Stimulated activated CD4-positive, alpha-beta T cell treated with anti-CD3 and anti-CD28 coated beads, Interleukin-1b, Interleukin-23, amount 100 ng/mL, for 48 hours (primary cell): ENCODE measurements at places on chromosomes 5 and 9.
A peak's percentile ranks its signal among the peaks of the same experiment; 100 is the strongest.

DNA sequence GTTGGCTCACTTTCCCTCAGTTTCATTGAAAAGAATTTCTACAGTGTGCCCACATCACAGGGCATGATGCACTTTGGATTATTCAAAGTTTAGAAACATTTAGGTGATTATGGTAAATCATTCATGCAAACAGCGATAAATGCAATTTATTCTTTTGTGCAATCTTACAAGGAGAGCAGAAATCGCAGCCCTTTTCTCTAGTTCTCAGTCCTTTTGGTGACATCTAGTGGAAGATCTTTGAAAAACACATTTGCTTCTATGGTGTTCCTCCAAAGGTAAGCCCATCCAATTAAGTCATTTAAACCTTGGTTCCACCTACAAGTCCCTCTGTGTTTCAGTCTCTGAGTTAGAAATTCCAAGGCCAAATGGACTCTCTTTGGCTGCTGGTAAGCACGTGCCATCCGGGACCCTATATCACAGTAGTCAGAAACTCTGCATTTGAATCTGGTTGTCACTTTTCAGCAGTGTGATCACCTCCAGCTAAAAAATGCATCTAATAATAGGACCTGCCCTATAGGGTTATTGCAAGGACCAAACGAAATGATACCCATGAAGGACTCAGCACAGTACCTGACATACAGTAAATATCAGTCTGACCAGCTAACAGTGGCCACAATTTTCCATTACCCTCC, 66.4 kb downstream of the MACROH2A1 start:
- DNase-seq: no peak

- DNase-seq: no peak
Observed at GRCh38 chr5:137146402-137146890, 352.7 kb downstream of the SPOCK1 start.

DNA sequence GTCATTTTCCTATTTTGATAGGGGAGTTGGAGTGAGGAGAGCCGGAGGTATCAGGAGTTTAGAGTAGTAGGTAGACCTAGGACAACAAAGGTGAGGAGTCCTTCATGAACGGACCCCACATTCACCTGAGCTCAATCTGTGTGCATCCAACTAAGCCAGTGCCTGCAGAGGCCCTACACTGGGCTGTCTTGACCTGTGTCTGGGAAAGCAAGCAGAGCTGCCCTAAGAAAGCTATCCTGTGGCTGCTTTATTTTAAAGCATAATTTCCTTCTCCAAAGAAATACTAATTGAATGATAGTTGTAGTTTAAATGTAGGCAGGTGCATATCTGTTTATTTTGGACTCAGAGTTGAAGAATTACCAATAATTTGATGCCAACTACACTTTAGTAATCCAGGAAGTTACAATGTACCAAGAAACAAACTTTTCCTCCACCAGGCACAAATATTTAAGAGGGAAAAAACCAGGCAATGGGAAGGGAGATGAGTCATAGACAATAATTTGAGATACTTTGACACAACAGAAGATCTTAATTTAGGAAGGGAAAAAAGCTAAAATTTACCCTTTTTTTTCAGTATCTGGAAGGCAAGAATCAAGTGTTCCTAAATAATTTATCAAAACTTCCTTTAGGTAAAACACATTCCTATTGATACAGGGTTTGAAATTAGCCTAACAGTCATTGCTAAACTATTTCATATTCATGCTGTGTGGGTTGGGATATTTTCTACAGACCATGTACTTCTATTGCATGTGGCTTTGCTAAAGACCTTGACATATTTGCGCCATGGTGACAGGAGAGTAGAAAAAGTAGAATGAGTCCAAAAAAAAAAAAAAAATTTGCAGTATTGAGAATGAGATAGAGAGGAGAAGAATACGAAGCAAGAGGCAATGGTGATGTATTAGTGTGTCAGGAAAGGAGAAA, 376.6 kb upstream of the TUSC1 start:
- DNase-seq: no peak

GRCh38 chr9:137650779-137651178, 32.0 kb downstream of the EHMT1 start:
- DNase-seq: no peak

GRCh38 chr5:100950985-100951384, 47.9 kb upstream of the ST8SIA4 start:
- no peak for DNase-seq

DNA sequence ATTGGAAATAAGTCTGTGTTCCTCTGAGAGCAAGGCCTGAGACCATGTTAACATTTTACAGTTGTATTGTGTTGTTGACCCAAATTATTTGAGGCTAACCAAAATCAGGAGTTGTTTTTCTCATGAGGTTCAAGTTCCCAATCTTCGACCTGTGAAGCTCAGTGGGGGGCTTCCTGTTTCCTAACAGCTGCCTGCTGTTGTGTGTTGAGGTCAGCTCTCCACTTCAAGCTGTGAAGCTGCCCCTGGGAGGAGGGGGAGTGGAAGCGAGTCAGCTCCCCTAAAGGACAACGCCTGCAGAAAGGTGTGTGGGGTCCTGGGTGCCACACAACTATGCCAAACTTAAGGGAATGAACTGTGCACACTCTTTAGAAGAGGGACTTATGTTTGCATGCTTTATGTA, 295.5 kb downstream of the IRX1 start:
- DNase-seq: no peak

- no peak for DNase-seq
Observed at GRCh38 chr5:580436-580835, 31.7 kb upstream of the CEP72 start.

DNA sequence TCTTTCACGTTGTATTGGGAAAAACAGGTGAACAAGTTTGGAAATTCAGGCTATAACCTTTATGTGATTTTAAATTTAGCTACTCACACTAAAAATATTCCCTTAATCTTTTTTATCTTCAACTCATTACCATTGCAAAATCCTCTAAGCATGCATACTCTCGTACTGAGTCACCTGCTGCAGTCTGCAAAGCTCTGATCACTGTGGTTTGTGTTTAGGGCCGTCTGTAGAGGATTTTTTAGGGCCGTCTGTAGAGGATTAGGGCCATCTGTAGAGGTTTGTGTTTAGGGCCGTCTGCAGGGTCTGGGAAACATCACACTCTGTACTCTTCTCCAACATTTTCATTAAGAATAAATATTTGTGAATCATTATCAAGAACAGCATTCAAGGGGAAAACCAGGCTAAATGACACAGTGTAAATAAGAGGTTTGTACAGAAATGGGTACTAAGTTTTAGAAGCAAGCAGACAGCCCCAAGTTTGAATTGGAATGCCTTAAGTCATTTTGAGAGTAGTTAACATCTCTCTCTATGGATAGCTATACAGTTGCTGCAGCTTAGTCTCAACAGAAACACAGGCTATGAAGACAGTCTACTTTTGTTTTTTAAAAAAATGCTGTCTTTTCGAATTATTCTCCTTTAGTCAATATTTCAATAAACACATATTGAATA, 155.0 kb upstream of the TSLP start:
- DNase-seq: no peak

DNA sequence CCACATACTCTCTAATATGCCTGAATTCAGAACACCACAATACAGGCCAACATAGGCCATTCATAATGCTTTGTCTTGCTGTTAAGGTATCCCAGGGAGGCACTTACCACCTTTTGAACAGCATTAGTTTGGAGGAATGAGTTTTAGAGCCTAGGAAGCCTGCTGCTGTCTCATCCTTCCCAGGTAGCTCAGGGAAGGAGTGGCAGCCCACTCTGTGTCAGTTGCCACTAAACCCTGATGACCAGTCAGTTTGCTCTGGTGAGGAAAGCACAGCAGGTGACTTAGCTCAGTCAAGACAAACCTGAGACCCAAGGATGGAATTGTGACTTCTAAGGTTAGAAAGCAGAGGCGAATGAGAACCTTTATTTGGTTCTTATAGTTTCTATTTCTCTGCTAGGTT, 337.4 kb upstream of the ATP10B start:
- DNase-seq: no peak

- no peak for DNase-seq
Observed at GRCh38 chr5:61328791-61329549, 3.1 kb upstream of the ZSWIM6 start.

GRCh38 chr9:120265791-120266190, 314.2 kb downstream of the CDK5RAP2 start:
- no peak for DNase-seq

DNA sequence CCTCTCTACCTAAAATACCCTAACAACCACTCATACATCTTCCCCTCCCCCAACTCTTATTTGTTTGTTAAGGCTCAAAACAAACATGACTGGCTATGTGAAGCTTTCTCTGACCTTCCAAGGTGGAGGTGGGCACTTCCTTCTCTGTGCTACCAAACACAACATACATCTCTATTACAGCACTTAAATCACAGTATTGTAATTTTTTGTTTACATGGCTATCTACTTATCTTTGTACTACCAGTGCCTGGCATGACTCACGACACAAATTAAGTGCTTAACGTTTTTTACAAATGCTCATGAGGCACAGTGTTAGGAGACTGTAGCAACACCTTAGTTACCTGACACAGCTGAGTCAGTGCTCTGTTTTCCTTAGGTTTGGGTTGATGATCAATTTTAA, 18.6 kb downstream of the HOMER1 start:
- no peak for DNase-seq

DNA sequence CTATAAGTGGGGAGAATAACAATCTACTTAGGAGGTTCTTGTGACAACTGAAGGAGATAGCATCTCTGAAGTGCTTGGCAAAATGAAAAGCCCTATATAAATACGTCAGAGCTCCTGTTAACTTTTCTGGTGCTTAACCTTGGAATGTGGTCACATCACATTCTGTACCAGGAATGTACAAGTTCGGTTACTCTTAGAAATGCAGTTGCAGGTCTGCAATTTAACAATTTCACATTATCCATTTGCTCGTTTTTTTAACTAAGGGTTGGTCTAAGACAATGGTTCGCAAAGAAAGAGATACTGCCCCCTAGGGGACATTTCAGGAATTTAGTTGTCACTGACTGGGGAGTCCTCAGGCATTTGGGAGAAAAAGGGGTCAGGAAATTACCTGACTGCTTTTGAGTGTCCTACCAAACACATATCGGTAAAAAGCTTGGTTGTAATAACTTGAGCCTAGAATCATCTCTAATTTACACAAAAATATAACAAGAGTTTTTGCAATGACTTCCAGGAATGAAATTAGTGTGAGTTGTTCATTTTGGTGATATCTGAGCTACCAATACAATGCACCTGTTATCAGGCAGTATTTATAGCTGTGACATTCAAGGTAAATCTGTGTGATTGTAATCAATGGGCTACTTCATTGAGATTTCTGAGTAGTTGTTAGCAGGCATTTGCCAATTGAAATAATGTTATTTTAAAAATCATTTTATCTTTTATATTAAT, 5.4 kb upstream of the HBEGF start:
- peak; percentile 19 for DNase-seq

DNA sequence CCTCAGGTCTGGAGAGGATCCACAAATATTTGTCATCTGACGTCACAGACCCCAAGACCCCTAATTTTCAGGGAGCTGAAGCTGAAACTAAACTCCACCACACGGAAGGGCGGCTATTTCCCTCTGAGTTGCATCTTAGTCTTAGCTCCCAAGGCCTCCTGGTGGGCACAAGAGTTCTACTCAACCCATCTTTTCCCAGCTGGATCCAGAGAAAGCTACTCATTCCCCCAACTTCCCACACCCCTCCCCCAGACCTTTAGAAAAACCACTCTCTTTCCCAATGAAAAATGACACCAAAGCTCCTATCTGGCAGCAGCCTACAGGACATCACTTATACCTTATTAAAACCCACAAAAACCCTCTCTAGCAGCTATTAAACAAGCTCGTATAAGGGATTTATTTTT, 67.1 kb upstream of the SLC1A1 start:
- no peak for DNase-seq

GRCh38 chr5:119743927-119744326, 114.6 kb downstream of the FAM170A start:
- DNase-seq: no peak

- DNase-seq: no peak
Observed at GRCh38 chr9:137252555-137253506, 1.7 kb downstream of the STPG3 start.

DNA sequence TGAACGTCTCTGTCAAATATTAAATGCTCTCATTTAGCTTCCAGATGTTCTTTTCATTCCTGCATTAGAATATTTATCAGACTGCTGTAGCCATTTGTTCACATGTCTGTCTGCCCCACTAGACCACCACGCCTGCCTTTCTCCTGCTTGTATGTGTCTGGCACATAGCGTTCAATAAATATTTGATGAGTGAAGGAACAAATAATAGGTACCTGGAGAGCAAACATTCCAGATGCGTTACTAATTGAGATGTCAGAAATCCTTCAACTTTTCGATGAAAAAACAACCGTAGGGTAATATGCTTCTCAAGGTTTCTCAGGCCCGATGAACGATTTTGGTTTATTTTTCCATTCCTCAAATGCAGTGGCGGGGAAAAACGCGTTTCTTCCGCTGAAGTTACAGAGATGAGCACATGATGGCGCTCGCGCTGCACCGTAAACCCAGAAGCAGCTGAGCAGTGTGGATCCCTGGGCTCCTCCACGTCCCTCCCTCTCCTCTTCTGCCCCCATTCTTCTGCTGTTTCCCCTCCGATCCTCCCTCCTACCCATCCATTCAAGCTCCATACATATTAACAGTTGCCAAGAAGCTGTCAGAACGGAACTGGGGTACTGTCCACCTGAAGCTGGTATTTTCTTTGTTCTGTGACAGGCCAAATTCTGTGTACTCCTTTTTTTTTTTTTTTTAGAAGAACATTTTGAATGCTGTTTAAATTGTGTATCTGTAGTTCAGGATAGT, 245.4 kb downstream of the MPDZ start:
- no peak for DNase-seq

DNA sequence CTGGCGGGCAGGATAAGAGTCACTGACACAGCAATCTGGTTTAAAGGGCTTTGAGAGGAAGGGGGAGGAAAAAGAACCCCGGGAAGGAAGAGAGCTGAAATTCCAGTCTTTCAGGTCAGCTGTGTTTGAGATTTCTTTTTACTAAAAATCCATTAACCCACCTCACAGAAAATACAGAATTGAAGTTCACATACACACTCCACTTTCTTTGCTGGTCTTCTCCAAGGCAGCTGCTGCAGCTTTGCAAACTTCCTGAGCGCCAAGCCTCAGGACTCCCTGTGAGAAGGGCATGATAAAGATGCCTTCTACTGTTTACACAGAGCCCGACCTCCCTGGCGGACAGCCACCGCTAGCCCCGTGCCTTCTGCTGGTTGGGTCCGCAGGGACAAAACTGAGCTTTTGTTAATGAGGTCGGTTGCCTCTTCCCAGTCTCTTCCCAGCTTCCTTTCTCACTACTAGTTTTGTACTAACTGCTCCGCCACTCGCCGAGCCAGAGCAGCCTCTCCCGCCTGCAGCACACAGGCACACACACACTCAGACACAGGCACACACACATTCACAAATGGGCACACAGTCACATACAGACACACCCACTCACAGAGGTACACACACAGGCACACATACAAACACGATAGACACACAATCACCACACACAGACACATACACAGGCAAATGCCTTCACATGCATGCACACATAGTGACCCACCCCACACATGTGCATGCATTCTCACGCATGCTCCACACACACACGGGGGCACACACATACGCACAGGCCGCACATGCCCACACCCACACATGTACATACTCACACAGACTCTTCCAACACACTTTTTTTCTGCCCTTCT, at the start of gene FREM1:
Gene FREM1, minus strand, starts transcription at position 468 of the 845 bp plus-strand sequence. CDS start 41,451 bp downstream, outside the sequence.
- no peak for DNase-seq
